CD4-positive, alpha-beta T cell treated with Interleukin-4 for 1 hour (primary cell): ENCODE measurements at places on chromosomes 13 and 19.

- no peak for DNase-seq
These were observed 30.2 kb downstream of the C2CD4C start for GRCh38 chr19:378706-379105.

GRCh38 chr19:29083863-29084262 is 129.1 kb downstream of the UQCRFS1 start:
- DNase-seq: no peak

- no peak for DNase-seq
These were observed 53.7 kb downstream of the RASA3 start for GRCh38 chr13:114078461-114079451.

DNA sequence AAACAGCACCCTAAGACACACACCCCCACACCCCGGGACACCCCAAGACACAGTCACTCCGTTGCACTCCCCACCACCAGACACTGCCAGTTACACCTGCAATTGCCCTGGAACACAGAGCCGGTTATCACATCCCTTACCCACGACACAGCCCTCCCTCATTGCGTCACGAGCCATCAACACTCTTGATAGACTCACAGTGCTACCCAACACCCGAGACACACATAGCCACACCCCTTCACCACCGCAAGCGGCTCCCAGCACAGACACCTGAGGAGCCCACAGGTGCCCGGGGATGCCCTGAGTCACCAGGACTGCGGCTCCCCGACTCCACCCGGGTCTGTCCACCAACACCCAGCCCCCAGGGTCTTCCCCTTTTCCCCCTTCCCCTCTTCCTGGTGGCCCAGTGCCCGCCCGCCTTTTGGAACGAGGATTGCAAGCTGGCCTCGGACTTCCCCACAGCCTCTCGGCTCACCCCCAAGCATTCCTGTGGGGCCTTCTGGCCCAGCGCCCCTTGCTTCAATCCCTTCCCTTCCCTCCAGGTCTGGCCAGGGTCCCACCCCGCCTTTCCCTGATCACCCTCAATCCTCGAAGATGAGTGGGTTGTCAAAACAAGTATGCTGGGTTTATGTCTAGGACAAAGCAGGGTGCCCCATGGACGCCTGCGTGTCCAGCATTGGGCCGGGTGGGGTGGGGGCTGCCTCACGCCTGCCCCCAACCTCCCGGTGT is 1.7 kb upstream of the PTGER1 start:
- DNase-seq: peak; percentile 78

DNA sequence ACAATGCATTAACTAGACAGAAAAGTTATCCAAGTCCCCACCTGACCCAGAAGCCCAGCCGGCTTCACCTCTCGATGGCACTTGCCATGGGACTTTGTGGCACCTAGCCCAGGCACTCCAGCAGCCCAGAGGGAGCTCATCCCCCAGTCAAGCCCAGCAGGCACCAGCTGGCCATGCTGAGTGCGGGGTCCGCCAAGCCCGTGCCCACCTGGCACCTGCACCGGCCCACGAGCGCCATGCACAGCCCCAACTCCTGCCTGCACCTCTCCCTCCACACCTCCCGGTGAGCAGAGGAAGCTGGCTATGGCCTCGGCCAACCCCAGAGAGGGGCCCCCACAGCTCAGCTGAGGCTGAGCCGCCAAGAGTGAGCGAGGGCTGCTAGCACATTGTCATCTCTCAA is 1759.1 kb downstream of the OLFM4 start:
- DNase-seq: no peak
